Activated T-cell treated with anti-CD3 and anti-CD28 coated beads, Interleukin-2, amount 50 U/mL, for 72 hours (primary cell): ENCODE measurements at places on chromosomes 2 and 18. TPM values are rescaled to one million over a fixed set of nuclear protein-coding genes. Genes with fewer than 3 reads are reported as not detected.
A peak's percentile ranks its signal among the peaks of the same experiment; 100 is the strongest.

DNA sequence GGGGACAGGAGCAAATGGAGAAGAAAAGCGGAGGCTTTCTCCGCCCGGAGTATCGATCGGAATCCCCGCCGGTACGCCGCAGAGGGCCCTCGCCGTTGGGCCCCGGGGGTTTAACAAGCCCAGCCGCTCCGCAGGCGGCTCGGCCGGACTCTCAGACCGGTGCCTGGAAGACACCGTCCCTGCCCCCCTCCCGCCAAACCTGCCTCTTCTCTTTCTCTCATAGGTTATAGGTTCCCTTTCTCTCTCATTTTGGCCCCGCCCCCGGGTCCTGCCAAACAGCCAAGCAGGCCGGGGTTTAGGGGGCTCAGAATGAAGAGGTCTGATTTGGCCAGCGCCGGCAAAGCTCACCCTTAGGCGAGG lies 4.4 kb downstream of the ONECUT2 start:
- peak overlapping the region; percentile 34 for H3K27ac ChIP-seq
- H3K4me1 ChIP-seq: peaks cover 45% of the 10 kb centered on the region
- peak overlapping the region; percentile 84 for H3K4me3 ChIP-seq
- H3K36me3 ChIP-seq: peaks cover 10% of the 10 kb centered on the region
- no peak for DNase-seq
- peaks cover 81% of the 10 kb centered on the region for H3K27me3 ChIP-seq

Gene ANKRD29
- not detected for total RNA-seq

Gene DSC3
- total RNA-seq: not detected

GRCh38 chr2:240512109-240512485 lies 45.7 kb downstream of the ANKMY1 start:
- H3K27me3 ChIP-seq: no peaks in the 10 kb centered on the region
- peaks cover 2% of the 10 kb centered on the region for H3K36me3 ChIP-seq
- DNase-seq: no peak
- H3K4me3 ChIP-seq: no peak overlapping the region
- H3K4me1 ChIP-seq: peaks cover 18% of the 10 kb centered on the region
- H3K27ac ChIP-seq: no peak overlapping the region

Gene LRP1B
- not detected for total RNA-seq

Gene PLCD4
- 0.24 TPM for total RNA-seq

- H3K4me3 ChIP-seq: no peak overlapping the region
- H3K4me1 ChIP-seq: no peaks in the 10 kb centered on the region
- DNase-seq: no peak
- no peaks in the 10 kb centered on the region for H3K27me3 ChIP-seq
- no peak overlapping the region for H3K27ac ChIP-seq
These were observed 264.7 kb downstream of the PAX3 start for GRCh38 chr2:222034058-222034457.

Gene CYS1
- total RNA-seq: 0.81 TPM

Gene DCC
- not detected for total RNA-seq

DNA sequence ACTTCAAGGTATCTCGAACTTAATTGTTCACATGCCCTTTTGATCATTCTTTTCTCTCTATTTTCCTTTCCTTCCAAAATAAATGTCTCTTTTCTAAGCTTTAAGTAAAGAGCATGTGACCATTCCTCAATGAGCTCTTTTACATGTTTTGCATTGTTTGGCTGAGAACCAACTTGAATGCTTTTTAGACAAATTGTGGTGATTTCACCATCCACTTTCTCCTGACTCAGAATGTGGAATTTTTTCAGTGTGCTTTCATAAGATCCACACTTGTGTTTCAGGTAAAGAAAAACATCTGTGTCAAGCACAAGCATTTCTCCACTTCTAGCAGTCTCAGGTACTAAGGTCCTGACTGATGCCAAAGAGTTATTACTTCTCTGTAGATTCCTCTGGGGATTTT lies 10.7 kb downstream of the RBM43 start:
- DNase-seq: no peak
- H3K4me1 ChIP-seq: peaks cover 4% of the 10 kb centered on the region
- no peaks in the 10 kb centered on the region for H3K27me3 ChIP-seq
- no peak overlapping the region for H3K4me3 ChIP-seq

Gene ANKRD36
- total RNA-seq: 40.7 TPM

- H3K27me3 ChIP-seq: no peaks in the 10 kb centered on the region
- H3K36me3 ChIP-seq: no peaks in the 10 kb centered on the region
- H3K4me1 ChIP-seq: no peaks in the 10 kb centered on the region
- no peak for DNase-seq
These were observed 355.5 kb downstream of the EPHA4 start for GRCh38 chr2:221216636-221217035.

Gene SERPINB13
- not detected for total RNA-seq

GRCh38 chr2:105553538-105554196 lies 154.8 kb upstream of the FHL2 start:
- no peaks in the 10 kb centered on the region for H3K4me1 ChIP-seq
- no peak overlapping the region for H3K4me3 ChIP-seq
- H3K27ac ChIP-seq: no peak overlapping the region

GRCh38 chr2:88450925-88451810 lies 1.3 kb downstream of the FOXI3 start:
- H3K4me1 ChIP-seq: peaks cover 13% of the 10 kb centered on the region
- H3K4me3 ChIP-seq: peak overlapping the region; percentile 77
- no peaks in the 10 kb centered on the region for H3K36me3 ChIP-seq
- peaks cover 54% of the 10 kb centered on the region for H3K27me3 ChIP-seq
- no peak overlapping the region for H3K27ac ChIP-seq

Gene ACTG2
- not detected for total RNA-seq

Gene STAM2
- total RNA-seq: 17.1 TPM

- peak; percentile 75 for DNase-seq
- no peak overlapping the region for H3K27ac ChIP-seq
- peaks cover 15% of the 10 kb centered on the region for H3K27me3 ChIP-seq
- no peaks in the 10 kb centered on the region for H3K36me3 ChIP-seq
- H3K4me3 ChIP-seq: no peak overlapping the region
These were observed 15.3 kb downstream of the CHRNA1 start for GRCh38 chr2:174748948-174749347.

Gene LCT
- total RNA-seq: 0.29 TPM

Gene CNDP1
- 0.16 TPM for total RNA-seq

GRCh38 chr2:171044416-171044815 lies 115.4 kb downstream of the GORASP2 start:
- peaks cover 31% of the 10 kb centered on the region for H3K4me1 ChIP-seq
- H3K27ac ChIP-seq: peak overlapping the region; percentile 96
- H3K27me3 ChIP-seq: no peaks in the 10 kb centered on the region
- H3K4me3 ChIP-seq: no peak overlapping the region

Gene COMMD1
- 34.7 TPM for total RNA-seq

- DNase-seq: peak; percentile 24
- no peaks in the 10 kb centered on the region for H3K36me3 ChIP-seq
- H3K27me3 ChIP-seq: peaks cover 4% of the 10 kb centered on the region
- no peaks in the 10 kb centered on the region for H3K4me1 ChIP-seq
- H3K27ac ChIP-seq: no peak overlapping the region
These were observed 64.1 kb downstream of the CHRNA1 start for GRCh38 chr2:174699993-174700766.

- no peak overlapping the region for H3K27ac ChIP-seq
- no peaks in the 10 kb centered on the region for H3K36me3 ChIP-seq
- H3K4me1 ChIP-seq: no peaks in the 10 kb centered on the region
- H3K4me3 ChIP-seq: no peak overlapping the region
These were observed 362.4 kb upstream of the SOX11 start for GRCh38 chr2:5329763-5330162.
